ENCODE measurements at places on chromosomes 1 and 21.

GRCh38 chr1:224931605-224932004, 2.1 kb downstream of the DNAH14 start:
- DNase-seq = no peak

DNA sequence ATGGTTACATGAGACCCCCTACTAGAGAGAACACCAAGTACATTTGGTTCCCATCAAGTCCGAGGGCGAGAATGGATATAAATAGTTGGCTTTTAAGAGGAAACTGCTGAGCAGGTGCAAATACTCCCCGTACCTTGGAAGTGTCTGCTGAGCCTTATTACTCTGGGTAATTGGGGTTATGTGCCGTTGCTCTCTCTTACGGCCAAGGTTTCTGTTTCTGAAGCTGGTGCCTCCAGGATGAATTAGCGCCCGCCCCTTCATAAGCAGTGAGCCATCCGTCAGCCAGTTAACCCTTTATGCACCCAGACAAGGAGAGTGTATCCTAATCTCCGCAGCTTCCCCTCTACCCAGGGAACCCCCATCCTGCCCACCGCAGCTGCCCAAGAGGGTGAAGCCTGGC, 90.4 kb upstream of the AJAP1 start:
- no peak for DNase-seq

DNA sequence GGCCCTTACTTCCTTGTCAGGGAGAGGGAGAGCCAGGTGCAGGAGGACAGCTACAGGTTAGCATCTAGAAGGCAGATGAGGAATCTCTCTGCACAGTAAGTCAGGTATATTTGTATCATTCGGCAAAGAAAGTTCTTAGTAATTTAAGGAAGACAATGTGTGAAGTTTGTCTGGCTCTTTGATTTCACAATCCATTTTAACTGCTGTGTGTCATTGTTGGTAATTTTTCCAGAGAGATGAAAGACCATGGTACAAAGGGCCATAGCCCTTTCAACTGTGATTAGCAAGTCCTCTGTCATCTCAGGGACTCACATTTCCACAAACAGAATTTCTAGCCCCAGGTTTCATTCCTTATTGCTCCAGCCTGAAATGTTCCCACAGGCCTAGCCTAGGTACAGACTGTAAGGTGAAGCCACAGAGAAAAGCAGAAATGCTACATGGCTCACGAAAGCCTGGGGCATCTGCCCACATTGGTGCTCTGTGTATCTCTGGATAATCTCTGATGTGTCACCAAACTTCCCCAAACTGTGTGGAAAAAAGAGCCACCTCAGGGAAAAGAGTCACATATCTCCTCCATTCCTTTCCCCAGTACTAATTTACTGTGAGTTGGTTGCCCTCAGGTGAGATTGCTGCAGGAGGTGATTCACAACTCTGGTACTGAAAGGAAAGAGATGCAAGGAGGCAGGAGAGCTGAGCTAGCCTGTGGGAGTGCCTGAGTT, 70.6 kb downstream of the SYT6 start:
- DNase-seq = no peak

DNA sequence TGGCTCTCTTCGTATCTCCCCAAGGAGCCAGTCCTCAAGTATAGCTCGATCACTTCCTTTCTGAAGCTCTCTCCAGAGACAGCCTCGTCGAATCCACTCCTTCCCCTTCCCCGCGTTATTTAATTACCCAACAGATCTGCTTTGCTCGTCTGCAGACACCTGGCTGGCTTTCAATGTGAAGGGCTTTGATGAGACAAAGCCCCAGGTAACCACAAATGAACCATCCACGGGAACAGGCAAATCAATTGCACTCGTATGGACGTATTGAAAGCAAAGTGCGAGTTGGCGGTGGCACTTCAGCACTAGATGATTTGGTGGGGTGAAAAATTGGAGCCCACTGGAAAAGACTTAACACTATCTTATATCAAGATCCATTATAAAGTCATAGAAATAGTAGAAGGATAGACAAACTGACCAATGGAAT, 364 bp upstream of the BCAR3 start:
- DNase-seq = no peak

DNA sequence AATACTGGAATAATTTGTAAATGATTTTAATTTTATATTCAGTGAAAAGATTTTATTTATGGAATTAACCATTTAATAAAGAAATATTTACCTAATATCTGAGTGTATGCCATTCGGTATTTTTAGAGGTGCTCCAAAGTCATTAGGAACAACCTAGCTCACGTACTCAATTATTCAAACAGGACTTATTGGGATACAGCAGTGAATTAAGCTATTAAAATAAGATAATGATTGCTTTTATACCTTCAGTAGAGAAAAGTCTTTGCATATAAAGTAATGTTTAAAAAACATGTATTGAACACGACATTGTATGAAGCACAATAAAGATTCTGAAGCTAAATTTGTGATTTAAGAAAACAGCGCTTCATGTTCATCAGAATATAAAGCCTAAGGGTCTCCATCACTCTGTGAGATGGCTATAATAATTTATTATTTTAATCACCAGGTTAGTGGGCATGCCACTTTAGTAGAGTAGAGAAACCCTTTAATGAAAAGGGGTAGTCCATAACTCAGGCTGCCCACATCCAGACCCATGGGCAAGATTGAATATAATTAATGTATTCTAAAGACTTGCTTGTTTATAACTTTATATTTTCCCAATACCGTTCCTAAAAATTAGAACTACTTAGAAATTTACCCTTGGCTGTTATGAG, 3.2 kb downstream of the CCN1 start:
- DNase-seq = no peak

DNA sequence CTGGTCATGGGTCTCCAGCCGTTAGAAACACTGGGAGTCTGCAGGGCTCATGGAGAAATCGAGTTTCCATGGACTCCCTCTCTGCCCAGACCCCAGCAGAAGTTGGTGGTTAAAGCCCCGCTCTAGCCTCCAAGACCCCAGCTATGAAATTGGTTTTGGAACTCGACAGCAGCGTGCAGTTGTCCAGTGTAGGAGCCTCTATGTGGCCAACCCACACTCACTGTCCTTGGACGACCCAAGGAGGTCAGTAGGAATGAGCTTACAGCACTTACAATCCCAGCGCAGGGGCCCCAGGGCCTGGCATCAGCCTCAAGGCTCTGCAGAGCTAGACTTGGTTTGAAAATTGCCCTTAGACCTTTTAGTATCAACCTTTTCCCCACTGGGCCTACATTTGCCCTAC, 3.2 kb upstream of the PRDM16 start:
- DNase-seq = no peak
